ENCODE measurements at places on chromosomes 1 and 21.

GRCh38 chr1:59803458-59804038 lies 11.2 kb upstream of the HOOK1 start:
- no peak overlapping the region for H3K27ac ChIP-seq
- no peaks in the 10 kb centered on the region for H3K4me1 ChIP-seq
- no peaks in the 10 kb centered on the region for H3K36me3 ChIP-seq
- H3K4me3 ChIP-seq = no peak overlapping the region
- no peak for DNase-seq

DNA sequence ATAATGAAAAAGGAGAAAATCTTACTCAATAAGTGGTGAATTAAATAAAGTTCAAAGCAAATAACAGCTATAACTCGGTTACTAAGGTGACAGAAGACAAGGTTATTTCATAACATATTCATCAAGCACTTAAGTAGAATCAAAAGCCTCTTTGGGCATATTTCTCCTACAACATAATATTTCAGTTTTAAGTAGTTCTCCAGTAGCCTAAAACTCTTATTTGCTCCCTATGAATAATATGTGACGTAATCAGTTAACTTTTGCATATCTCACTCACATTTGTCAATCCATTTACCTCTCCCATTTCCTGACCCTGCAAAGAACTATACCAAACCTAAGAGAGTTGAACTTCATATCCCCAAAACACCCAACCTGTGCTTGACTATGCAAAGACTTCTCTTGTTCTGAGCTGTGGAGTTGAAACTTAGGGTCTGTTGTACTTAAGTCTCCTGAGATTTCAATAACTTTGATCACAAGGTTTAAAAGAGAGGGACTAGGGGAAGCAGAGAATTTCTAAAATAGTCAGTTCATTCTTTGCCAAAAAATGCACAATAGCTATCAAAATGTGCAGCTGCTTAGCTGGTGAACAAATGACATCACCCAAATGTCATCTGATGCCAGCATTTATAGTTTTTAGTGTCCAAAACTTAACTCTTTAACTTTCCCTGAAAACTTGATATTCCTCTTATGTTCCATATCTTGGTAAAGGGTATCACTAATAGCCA lies 37.2 kb downstream of the TTLL7 start:
- DNase-seq = no peak
- H3K27ac ChIP-seq = no peak overlapping the region
- no peaks in the 10 kb centered on the region for H3K27me3 ChIP-seq
- no peaks in the 10 kb centered on the region for H3K4me1 ChIP-seq
- H3K4me3 ChIP-seq = no peak overlapping the region

- H3K27me3 ChIP-seq = no peaks in the 10 kb centered on the region
- H3K4me1 ChIP-seq = no peaks in the 10 kb centered on the region
- no peak overlapping the region for H3K4me3 ChIP-seq
- no peaks in the 10 kb centered on the region for H3K36me3 ChIP-seq
- no peak for DNase-seq
These were observed 10.6 kb upstream of the PARS2 start for GRCh38 chr1:54774820-54775498.

- no peaks in the 10 kb centered on the region for H3K27me3 ChIP-seq
- no peak overlapping the region for H3K4me3 ChIP-seq
- H3K36me3 ChIP-seq = no peaks in the 10 kb centered on the region
- DNase-seq = no peak
These were observed 40.6 kb downstream of the GJA5 start for GRCh38 chr1:147719711-147720225.
